ENCODE measurements at places on chromosomes 3 and 15. TPM values are rescaled to one million over a fixed set of nuclear protein-coding genes. Genes with fewer than 3 reads are reported as not detected.

GOLGA6A gene
- not detected for total RNA-seq

MOBP gene
- not detected for total RNA-seq

SPINK8 gene
- not detected for total RNA-seq

XYLB gene
- total RNA-seq: 2.1 TPM

GCSAM gene
- not detected for total RNA-seq

PLA2G4B gene
- total RNA-seq: 1.8 TPM

LRRN1 gene
- not detected for total RNA-seq

FANCD2OS gene
- total RNA-seq: not detected

AHSG gene
- total RNA-seq: 0.09 TPM

CCDC33 gene
- not detected for total RNA-seq

SPATA12 gene
- 0.52 TPM for total RNA-seq

CTXND1 gene
- total RNA-seq: not detected

RAP2B gene
- total RNA-seq: 22.3 TPM

ASB14 gene
- not detected for total RNA-seq

SERPINI2 gene
- total RNA-seq: not detected

EPHB3 gene
- 0.09 TPM for total RNA-seq

TMEM266 gene
- not detected for total RNA-seq

HTR3E gene
- not detected for total RNA-seq

KBTBD13 gene
- total RNA-seq: not detected

TRAT1 gene
- not detected for total RNA-seq

RTP2 gene
- not detected for total RNA-seq

CFAP91 gene
- total RNA-seq: not detected

TRIM59 gene
- total RNA-seq: 15.9 TPM

ZNF80 gene
- not detected for total RNA-seq

TM4SF1 gene
- total RNA-seq: 1,890 TPM

LARP6 gene
- total RNA-seq: 11.3 TPM

SENP5 gene
- 40.6 TPM for total RNA-seq

GOLGA8S gene
- total RNA-seq: under 0.01 TPM

RAB6B gene
- total RNA-seq: 1.0 TPM

UBE2E2 gene
- 25.2 TPM for total RNA-seq

LRRC2 gene
- total RNA-seq: 0.17 TPM

RAD54L2 gene
- total RNA-seq: 13.9 TPM

SELENOT gene
- total RNA-seq: 239 TPM

FSIP1 gene
- 0.69 TPM for total RNA-seq

EHHADH gene
- 4.1 TPM for total RNA-seq

LRRC31 gene
- not detected for total RNA-seq

TJP1 gene
- 104 TPM for total RNA-seq

GASK1A gene
- 0.09 TPM for total RNA-seq

TRPM1 gene
- 0.11 TPM for total RNA-seq

Data from dermis lymphatic vessel endothelial cell (primary cell).